ENCODE measurements at places on chromosomes 4 and X. TPM values are rescaled to one million over a fixed set of nuclear protein-coding genes. Genes with fewer than 3 reads are reported as not detected.

- DNase-seq: no peak
- H3K36me3 ChIP-seq: no peaks in the 10 kb centered on the region
- H3K4me1 ChIP-seq: peaks cover 7% of the 10 kb centered on the region
- no peak overlapping the region for H3K4me3 ChIP-seq
- no peak overlapping the region for H3K27ac ChIP-seq
- H3K27me3 ChIP-seq: no peaks in the 10 kb centered on the region
Observed at GRCh38 chr4:145887241-145887991, 51.2 kb downstream of the ZNF827 start.

- no peaks in the 10 kb centered on the region for H3K27me3 ChIP-seq
- no peak overlapping the region for H3K4me3 ChIP-seq
- H3K36me3 ChIP-seq: no peaks in the 10 kb centered on the region
- DNase-seq: no peak
Observed at GRCh38 chr4:839675-840443, 13.9 kb upstream of the CPLX1 start.

DNA sequence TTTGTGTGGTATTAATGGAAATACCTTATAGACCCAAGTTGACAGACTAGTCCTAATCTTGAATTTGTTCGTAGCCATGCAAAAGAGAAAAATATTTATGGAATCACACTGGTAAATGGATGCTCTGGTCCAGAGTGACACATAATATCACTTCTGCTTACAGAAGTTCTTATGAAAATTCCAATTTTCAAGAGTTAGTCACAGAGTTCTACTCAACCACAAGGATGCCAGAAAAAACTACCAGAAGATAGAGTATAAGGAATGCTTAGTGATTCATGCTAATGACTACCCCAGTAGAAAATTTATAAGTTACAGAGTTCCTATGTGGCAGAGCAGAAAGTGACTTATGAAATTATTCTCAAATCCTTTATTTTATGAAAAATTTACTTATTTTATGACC lies 1384.8 kb downstream of the FAM133A start:
- DNase-seq: no peak
- no peak overlapping the region for H3K27ac ChIP-seq

Gene CT45A3
- total RNA-seq: 0.58 TPM

Gene SPIN4
- total RNA-seq: 20.0 TPM

DNA sequence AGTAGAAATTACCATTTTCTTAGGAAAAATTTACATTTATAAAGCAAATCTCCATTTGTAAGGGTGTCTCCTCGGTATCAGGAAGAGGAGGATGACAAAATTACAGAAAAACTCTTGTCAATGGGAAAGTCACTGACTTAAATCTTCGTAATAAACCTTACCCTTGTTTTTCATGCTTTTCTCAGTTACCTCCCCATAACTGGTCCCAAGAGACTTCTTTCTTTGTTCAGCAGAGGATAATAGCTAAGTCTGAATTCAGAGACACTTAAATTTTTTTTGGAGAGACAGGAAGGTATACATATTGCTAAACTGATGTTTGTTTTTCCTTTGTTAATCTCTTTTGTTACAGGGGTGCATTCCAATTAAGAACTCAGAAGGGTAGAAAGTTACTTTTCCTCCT lies 125.5 kb upstream of the JADE1 start:
- H3K36me3 ChIP-seq: no peaks in the 10 kb centered on the region
- no peaks in the 10 kb centered on the region for H3K4me1 ChIP-seq
- DNase-seq: no peak
- no peak overlapping the region for H3K4me3 ChIP-seq

Gene SPANXC
- total RNA-seq: not detected

Gene GPRASP3
- 4.3 TPM for total RNA-seq

Gene SASH3
- 41.2 TPM for total RNA-seq

Gene ADH1B
- 744 TPM for total RNA-seq

DNA sequence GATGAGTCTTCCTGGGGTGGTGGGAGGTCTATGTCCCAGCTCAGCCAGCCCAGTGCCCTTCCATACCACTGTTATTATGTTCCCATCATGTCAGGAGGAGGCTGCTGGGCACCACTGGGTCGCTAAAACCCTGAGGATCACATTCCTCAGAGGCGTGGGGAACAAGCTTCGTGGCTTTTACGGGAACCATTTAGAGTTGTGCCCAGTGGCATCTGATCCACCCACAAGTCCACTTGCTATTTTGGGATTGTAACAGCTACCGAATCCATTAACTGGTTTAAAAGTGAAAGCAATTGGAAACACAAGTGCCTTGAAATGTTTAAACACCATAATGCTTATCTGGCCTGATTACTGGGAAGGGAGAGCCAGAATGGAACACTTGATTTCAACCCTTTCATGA lies 13.1 kb upstream of the CCKAR start:
- DNase-seq: no peak
- no peak overlapping the region for H3K27ac ChIP-seq
- no peak overlapping the region for H3K4me3 ChIP-seq
- H3K27me3 ChIP-seq: no peaks in the 10 kb centered on the region

DNA sequence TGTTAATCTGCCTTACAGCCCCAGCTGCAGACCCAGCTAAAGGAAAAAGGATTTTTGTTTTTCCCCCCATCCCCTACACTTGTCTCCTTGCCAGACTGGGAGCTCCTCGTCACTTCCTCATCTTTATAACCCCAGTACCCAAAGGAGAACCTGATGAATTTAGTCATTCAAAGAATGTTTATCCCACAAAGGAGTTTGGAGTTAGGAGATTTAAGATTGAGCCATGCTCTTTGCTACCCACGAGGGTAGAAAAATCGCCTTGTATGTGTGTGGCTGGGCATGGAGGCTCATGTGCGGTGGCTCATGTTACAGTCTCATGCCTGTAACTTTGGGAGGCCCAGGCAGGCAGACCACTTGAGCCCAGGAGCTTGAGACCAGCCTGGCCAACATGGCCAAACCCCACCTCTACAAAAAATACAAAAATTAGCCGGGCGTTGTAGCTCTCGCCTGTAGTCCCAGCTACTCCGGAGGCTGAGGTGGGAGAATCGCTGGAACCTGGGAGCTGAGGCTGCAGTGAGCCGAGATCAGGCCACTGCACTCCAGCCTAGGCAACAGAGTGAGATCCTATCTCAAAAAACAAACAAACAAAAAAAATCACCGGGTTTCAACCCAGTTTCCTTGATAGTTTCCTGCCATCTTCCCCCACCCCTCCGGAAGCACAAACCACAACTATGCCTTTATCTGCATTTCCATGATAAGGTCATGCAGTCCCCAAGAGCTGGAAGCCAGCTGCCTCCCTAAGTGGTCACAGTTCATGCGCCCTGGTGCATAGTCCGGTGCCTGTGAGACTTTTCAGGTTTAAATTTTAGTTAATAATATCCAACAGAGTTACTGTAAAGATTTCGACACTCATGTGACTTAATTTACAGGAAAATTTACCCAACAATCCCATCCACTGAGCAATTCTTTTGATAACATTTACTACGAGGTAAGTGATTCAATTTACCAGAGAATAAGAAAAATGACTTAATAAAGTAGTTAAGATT lies 1.5 kb downstream of the CFAP97 start:
- no peaks in the 10 kb centered on the region for H3K36me3 ChIP-seq
- H3K27me3 ChIP-seq: no peaks in the 10 kb centered on the region
- peaks cover 19% of the 10 kb centered on the region for H3K4me1 ChIP-seq
- H3K4me3 ChIP-seq: peak overlapping the region; percentile 78
- DNase-seq: no peak

- H3K4me1 ChIP-seq: peaks cover 6% of the 10 kb centered on the region
- no peaks in the 10 kb centered on the region for H3K36me3 ChIP-seq
- DNase-seq: no peak
- H3K27ac ChIP-seq: no peak overlapping the region
- peaks cover 55% of the 10 kb centered on the region for H3K27me3 ChIP-seq
Observed at GRCh38 chr4:42150653-42151567, 1.5 kb downstream of the BEND4 start.

GRCh38 chrX:5236096-5236495 lies 992.6 kb downstream of the NLGN4X start:
- H3K4me1 ChIP-seq: no peaks in the 10 kb centered on the region
- no peak overlapping the region for H3K4me3 ChIP-seq
- no peaks in the 10 kb centered on the region for H3K36me3 ChIP-seq

Measured in upper lobe of right lung (tissue), 1 donor.